GM12878 (cell line): ENCODE measurements at places on chromosomes 3 and 15. TPM values are rescaled to one million over a fixed set of nuclear protein-coding genes. Genes with fewer than 3 reads are reported as not detected.

CD86 gene
- total RNA-seq, result 41.9 and 49.8 TPM in 2 replicates

ARPIN gene
- not detected in 2 replicates for total RNA-seq

P3H2 gene
- 68.3 and 69.4 TPM in 2 replicates for total RNA-seq

KCNAB1 gene
- total RNA-seq, result not detected in 2 replicates

TMEM212 gene
- total RNA-seq, result not detected in 2 replicates
